ENCODE measurements at places on chromosomes 11 and 22. TPM values are rescaled to one million over a fixed set of nuclear protein-coding genes. Genes with fewer than 3 reads are reported as not detected.
A peak's percentile ranks its signal among the peaks of the same experiment; 100 is the strongest.

DNA sequence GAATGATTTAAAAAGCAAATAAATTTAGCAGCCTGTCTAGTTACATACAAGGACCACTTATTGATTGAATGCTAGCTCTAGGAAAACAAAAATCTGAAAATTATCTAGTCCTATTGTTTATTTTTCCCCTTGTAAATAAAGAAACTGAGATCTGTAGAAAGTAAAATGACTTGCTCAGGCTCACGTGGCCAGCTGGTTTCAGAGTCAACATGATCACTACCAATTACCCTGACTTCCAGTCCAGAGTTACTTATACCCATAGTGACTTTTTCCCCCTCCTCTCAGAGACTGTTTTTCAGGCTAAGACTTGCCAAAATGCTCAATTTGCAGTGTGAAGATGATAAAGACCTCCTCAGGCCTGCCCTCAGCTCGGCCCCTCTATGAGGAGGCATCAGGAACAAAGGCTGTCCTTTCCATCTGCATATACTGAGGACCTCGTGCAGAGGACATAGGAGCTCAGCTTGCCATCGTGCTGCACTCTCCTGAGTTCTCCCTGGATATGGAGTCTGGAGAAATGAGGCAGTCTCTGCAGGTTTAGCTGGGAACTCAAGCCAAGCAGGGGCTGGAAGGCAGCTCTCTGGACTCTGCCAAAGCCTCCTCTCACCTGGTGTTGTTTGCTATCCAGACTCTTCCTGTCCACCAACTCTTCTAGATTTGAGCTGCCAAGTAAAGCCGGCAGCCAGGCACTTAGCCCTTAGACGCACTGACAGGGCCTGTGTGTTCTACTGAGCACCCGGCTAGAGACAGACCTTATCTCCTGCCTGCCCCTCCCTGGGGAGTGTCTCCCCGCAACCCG is 883.3 kb downstream of the NTM start:
- DNase-seq: no peak

The CCDC188 gene
- total RNA-seq: 1.8 TPM

DNA sequence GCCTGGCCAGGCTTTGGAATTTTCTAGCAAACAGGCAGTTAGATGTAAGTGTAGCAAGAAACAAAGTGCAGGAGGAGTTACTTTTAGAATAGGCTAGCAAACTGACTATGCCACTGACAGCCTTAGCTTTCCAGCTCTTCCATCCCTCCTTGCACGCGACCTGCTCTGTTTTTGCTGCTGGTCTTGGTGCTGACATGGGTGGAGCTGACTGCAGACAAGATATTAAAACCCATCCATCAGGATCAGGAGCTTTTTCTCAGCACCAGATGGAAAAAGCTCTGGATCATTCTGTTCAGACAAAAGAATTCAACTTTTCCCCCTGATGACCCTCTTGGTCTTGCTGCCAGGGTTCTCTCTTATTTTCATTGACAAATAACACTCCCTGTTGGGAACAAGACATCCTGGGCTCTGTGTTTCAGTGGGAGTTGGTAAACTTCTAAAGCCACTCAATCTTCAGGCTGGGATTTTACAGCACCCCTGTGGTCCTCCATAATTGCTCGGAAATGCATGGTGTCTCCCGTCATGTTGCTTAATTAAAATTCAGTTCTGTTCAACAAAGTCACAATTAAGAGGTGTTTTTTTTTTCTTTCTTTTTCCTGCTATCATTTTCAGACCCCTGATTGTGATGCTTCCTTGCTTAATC is 240.0 kb upstream of the LARGE1 start:
- no peak for DNase-seq

- no peak for DNase-seq
Measured at GRCh38 chr11:130234315-130234714, 74.7 kb downstream of the ST14 start.

GRCh38 chr22:49487950-49488349 is 339.7 kb downstream of the BRD1 start:
- no peak for DNase-seq

- DNase-seq: no peak
Measured at GRCh38 chr11:68066742-68067141, 27.9 kb downstream of the TCIRG1 start.

The CCDC87 gene
- 0.79 TPM for total RNA-seq

DNA sequence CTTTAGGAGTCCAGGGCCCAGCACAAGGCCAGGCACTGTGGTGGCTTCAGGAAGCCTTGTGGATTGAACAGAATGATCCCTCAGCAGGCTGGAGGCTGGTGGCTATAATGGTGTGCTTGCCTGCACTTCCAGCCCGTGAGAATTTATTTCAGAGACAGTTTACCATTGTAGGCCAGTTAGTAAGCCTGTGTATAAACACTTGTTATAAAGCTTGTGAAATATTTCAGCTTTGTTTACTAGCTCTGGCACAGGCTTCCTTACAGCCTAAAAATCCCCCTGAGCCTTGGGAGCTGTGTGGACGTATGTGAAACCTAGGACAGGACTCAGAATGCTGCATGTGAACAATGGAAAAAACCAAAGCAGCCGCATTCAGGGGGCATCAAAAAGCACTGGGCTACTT is 26.6 kb upstream of the ACER3 start:
- no peak for DNase-seq

- DNase-seq: peak; percentile 40
Measured at GRCh38 chr11:62004473-62004872, 37.0 kb upstream of the FTH1 start.

DNA sequence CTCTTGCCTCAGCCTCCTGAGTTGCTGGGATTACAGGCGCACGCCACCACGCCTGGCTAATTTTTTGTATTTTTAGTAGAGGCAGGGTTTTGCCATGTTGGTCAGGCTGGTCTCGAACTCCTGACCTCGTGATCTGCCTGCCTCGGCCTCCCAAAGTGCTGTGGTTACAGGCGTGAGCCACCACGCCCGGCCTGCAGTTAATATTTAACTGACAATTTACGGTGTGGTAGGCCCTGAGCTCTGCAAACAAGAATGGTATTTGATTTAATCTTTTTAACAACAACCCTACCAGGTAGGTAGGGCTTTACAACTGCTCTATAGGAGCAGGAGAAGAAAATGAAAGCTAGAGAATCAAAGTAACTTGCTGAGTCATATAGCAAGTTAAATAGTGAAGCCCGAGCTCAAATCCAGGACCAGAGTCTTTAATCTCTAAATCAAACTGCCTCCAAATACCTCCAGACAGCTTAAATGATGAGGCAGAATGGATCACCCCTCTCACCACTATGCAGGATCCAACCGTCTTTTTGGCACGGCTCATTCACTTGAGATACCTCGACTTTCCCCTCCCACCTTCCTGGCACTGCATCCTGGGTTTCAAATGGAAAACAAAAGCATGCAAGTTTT is 9.4 kb downstream of the UEVLD start:
- no peak for DNase-seq

DNA sequence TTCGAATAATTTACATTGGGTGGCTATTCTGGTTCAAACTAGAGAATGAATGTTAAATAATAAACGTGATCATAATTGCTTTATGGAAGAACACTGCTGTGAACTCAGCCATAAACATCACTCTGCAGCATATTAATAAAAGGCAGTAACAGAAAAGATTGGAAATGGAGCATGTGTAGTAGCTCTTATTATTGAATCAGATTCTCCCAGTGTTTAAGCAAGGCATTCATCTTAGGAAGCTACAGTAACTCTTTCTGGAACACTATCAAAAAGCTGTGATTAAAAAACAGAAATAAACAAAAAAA is 34.7 kb downstream of the ELMOD1 start:
- no peak for DNase-seq

DNA sequence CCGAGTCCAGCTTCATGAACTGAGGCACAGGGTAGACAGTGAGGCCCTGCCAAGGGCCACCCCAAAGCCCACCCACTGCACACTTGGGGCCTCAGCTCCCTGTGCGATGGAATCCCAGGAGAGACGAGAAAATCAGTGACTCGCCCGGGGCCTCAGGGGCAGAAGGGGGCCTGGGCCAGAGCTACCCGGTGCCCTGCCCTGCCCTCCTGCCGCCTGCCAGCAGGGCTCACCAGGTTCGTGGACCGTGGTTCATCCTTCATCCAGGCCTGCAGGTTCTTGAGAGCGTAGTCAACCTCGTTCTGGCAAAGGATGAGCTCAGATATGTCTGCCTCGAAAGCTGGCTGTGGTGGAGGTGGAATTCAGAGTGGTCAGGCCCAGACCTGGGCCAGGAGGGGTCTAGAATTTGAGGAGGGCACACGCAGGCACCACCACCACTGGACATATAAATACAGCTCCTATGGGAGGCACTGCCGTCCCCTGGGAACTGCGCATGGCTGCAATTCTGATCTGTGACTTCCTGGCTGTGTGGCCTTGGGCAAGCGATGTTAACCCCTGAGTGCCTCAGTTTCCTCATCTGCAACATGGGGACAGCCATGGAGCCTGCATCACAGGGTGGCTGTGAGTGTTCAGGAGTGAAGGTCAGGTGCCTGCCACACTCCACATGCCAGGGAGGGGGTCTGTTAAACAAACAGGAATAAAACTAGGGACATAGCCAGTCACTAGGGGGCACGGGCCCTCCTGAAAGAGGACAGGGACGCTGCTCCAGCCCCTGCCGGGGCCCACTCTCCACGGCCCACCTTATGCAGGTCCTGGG is 7.5 kb downstream of the ALDH3B2 start:
- DNase-seq: no peak

The RFPL1 gene
- total RNA-seq: not detected

The CCDC82 gene
- total RNA-seq: 41.4 TPM

DNA sequence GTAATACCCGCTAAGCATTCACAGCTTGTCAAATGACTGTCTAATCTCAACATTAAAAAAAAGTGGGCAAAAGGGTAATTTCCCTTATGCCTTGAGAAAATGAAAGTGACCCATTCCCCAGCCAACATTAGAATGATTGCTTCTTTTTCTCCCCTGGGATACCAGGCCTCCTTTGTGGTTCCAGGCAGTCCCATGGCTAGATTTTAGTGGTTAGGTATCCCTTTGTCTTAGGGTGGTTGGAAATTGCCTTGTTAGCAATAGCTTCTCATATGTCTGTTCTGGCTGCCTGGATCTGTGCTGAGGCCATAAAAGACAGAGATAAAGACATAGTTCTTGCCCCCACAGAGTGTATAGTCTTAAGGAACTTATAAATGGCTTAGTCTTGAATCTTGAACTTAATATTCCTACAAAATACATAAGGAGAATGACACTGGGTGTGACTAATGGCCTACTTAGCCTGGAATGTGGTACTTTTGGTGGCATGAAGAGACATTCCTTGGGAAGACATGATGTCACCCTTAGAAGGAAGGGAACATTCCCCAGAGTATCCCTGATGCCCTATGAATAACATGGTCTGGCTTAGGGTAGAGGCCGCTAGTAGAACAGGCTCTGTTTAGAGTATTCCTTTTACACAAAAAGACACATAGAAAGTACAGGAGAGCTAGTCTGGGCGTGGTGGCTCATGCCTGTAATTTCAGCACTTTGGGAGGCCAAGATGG is 90.3 kb downstream of the ZBTB16 start:
- no peak for DNase-seq

- DNase-seq: no peak
Measured at GRCh38 chr22:40203572-40203971, 25.8 kb downstream of the TNRC6B start.

- DNase-seq: no peak
Measured at GRCh38 chr11:66237867-66238266, 30.6 kb upstream of the RAB1B start.
